Naive B cell (primary cell): ENCODE measurements at places on chromosomes 2 and 18.

DNA sequence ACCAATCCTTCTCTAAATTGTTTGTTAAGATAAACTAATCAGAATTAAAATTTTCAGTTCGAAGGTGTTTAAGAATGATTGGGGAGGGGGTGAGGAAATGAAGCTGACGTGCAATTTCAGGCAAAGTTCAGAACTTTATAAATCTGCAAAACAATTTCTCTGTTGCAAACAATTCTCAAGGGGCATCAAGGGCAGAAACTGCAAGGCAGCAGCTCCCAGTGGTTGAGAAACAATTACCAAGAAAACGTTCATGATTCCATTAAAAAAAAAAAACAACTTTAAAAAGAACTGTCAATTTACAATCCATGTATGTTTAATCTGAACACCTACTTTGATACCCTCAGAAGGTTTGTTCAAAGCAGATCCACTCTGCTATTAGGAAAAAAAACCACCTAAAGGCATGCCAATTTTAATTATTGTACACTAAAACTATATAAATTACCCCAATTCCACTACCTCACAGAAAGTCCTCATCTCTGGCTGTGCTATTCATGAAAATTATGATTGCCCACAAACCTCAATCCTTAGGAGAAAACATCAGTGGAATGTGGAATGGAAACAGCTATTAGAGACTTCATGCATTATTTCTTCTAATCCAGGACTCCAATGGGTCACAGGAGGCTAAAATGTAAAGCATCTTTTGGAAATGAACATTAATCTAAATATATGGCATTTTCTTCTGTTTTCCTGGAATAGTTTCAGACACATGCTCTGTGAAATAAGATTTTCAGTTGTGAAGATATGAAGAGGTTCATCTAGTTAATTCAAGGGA, 119.9 kb upstream of the ACVR1C start:
- no peak for DNase-seq

GRCh38 chr2:241315879-241316631, at the start of gene SEPTIN2:
SEPTIN2 (plus strand) TSS chr2:241315925; CDS start chr2:241324233, 8,308 bp downstream.
- DNase-seq, result peak; percentile 81

DNA sequence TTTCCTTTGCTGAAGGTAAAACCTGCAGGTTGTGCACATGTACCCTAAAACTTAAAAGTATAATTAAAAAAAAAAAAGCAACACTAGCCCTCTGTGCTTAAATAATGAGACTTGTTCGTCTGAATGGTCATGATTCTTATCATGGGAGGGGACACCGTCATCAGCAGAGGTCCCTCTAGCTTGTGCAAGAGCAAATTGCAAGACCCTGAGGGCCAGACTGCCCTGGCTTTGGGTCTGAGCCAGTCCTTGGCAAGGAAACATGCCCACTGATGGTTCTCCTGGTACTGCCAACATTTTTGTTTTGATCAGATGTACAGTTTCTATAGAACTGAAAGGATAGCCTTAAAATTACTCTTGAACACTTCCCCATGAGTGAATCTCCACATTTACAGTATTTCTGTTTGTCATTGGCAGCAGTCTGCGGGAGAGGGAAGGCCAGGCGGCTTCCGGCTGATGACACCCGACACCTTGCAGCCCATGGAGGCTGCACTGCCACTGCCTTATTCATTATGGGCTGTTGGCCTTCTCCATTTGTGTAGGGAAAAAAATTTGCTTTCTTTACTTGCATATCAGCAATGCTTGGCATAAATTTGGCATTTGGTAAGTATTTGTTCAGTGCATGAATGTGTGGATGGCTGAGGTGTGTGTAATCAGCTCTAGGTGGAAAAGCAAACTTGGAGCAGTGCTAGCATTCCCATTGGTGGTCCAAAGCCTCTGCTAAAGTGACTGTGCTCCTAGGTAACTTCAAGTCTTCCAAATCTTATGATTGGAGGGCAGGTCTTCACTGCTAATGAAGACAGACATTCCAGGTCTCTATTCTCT, 161.6 kb upstream of the ALKAL2 start:
- no peak for DNase-seq

GRCh38 chr2:169232551-169233154, 129.7 kb downstream of the LRP2 start:
- no peak for DNase-seq

DNA sequence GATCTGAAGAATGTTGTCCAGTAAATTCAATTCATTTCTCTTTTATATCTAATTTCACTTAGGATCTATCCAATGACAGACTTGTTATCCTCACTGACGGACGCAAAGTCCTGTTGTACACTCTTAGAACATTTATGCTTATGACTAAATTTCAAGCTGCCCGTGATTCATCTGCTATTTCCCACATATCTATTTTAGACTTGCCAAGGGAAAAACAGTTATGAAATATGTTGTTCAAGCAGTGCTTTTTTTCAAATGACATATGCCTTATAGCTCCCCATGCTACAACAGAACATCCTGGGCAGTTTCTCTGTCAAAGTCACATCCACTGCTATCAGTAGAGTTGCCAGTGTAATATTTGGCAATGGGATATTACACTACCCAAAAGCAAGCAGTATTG, 94.2 kb upstream of the CBLN2 start:
- DNase-seq, result no peak
